ENCODE measurements at places on chromosomes 5 and 9. TPM values are rescaled to one million over a fixed set of nuclear protein-coding genes. Genes with fewer than 3 reads are reported as not detected.

Gene RASGRF2
- total RNA-seq = 7.9 TPM

Gene ANXA6
- total RNA-seq = 587 TPM

Gene NUTM2G
- not detected for total RNA-seq

Gene SERINC5
- total RNA-seq = 70.9 TPM

Gene MARCOL
- total RNA-seq = not detected

Gene FXN
- 37.8 TPM for total RNA-seq

Gene CCDC183
- 0.55 TPM for total RNA-seq

Gene TAF11L10
- not detected for total RNA-seq

Gene STX17
- 41.9 TPM for total RNA-seq

Gene GTF3C5
- 79.2 TPM for total RNA-seq

Gene GGTA1
- total RNA-seq = not detected

Gene GOLGA1
- total RNA-seq = 15.3 TPM

Gene PCDHGA1
- total RNA-seq = 0.09 TPM

Gene BSPRY
- 7.4 TPM for total RNA-seq

Gene SLC46A2
- total RNA-seq = not detected

Gene ZCCHC10
- 33.9 TPM for total RNA-seq

Gene RNF208
- total RNA-seq = 3.8 TPM

Gene PITX1
- total RNA-seq = not detected

Gene COX7C
- 470 TPM for total RNA-seq

Gene LRRC70
- total RNA-seq = 1.3 TPM

Gene LTC4S
- 3.1 TPM for total RNA-seq

Gene TLR4
- 0.11 TPM for total RNA-seq

Data from T-helper 2 cell treated with Interferon-gamma antibody and Interleukin-4, amounts not matched to agents 100 ng/mL and 5 ng/mL, for 36 hours (primary cell).